ENCODE measurements at places on chromosomes 11 and 22.

GRCh38 chr11:14657841-14658240 lies 14.2 kb downstream of the PDE3B start:
- no peaks in the 10 kb centered on the region for H3K27me3 ChIP-seq
- DNase-seq = no peak
- no peak overlapping the region for H3K27ac ChIP-seq
- H3K4me3 ChIP-seq = no peak overlapping the region
- 0 out of 2 replicates have a peak, but pooled peaks cover 3% of the 10 kb centered on the region for H3K36me3 ChIP-seq

- H3K36me3 ChIP-seq = no peaks in the 10 kb centered on the region
- no peak overlapping the region for H3K4me3 ChIP-seq
- H3K27ac ChIP-seq = no peak overlapping the region
- H3K27me3 ChIP-seq = no peaks in the 10 kb centered on the region
- no peak for DNase-seq
Measured at GRCh38 chr11:931385-931784, 5.7 kb downstream of the AP2A2 start.

- H3K36me3 ChIP-seq = no peaks in the 10 kb centered on the region
- no peak for DNase-seq
- H3K4me1 ChIP-seq = no peaks in the 10 kb centered on the region
Measured at GRCh38 chr11:77340501-77340900, 39.0 kb upstream of the GDPD4 start.

- no peak for DNase-seq
- H3K4me1 ChIP-seq = no peaks in the 10 kb centered on the region
- no peak overlapping the region for H3K4me3 ChIP-seq
- no peak overlapping the region for H3K27ac ChIP-seq
- no peaks in the 10 kb centered on the region for H3K36me3 ChIP-seq
- peaks cover 74% of the 10 kb centered on the region for H3K27me3 ChIP-seq
Measured at GRCh38 chr22:27699383-27700019, 102.1 kb downstream of the MN1 start.

DNA sequence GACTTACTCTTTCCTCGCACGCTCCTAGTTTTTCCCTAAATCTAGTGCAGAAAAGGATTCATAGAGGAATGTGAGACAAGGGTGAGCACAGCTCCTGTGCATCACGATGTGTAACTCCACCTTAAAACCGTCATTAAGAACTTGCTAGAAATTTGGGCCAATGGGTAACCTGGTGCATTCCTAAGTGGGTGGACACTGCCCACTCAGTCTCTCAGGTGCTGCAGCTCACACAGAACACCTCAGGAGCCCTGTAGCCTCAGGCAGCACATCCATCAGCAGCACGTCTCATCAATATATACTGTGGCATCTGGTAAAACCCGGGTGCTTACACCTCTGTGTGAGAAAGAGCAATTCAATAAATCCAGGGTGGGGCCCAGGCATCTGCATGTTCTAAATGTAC lies 12.4 kb downstream of the POU2AF3 start:
- DNase-seq = no peak
- H3K4me3 ChIP-seq = no peak overlapping the region
- no peaks in the 10 kb centered on the region for H3K4me1 ChIP-seq
- H3K36me3 ChIP-seq = no peaks in the 10 kb centered on the region
- no peak overlapping the region for H3K27ac ChIP-seq

- no peak overlapping the region for H3K27ac ChIP-seq
- no peaks in the 10 kb centered on the region for H3K27me3 ChIP-seq
- DNase-seq = no peak
Measured at GRCh38 chr11:118056806-118057205, 20.1 kb upstream of the TMPRSS4 start.

GRCh38 chr11:87351676-87352075 lies 313.9 kb downstream of the TMEM135 start:
- no peak for DNase-seq
- H3K4me1 ChIP-seq = peaks cover 52% of the 10 kb centered on the region
- H3K36me3 ChIP-seq = no peaks in the 10 kb centered on the region
- peak overlapping the region; percentile 19 for H3K27ac ChIP-seq

GRCh38 chr11:119056421-119056999 lies 495 bp downstream of the HYOU1 start:
- peak overlapping the region; percentile 94 for H3K27ac ChIP-seq
- peak overlapping the region; percentile 84 for H3K4me3 ChIP-seq
- H3K27me3 ChIP-seq = no peaks in the 10 kb centered on the region
- peaks cover 18% of the 10 kb centered on the region for H3K36me3 ChIP-seq
- peak; percentile 80 for DNase-seq

GRCh38 chr11:126862664-126863243 lies 137.8 kb downstream of the KIRREL3 start:
- H3K36me3 ChIP-seq = no peaks in the 10 kb centered on the region
- DNase-seq = peak; percentile 96
- H3K27ac ChIP-seq = peak overlapping the region; percentile 35
- no peak overlapping the region for H3K4me3 ChIP-seq
- H3K27me3 ChIP-seq = no peaks in the 10 kb centered on the region
- peaks cover 12% of the 10 kb centered on the region for H3K4me1 ChIP-seq

GRCh38 chr11:68437927-68438657 lies 22.5 kb upstream of the PPP6R3 start:
- H3K4me1 ChIP-seq = no peaks in the 10 kb centered on the region
- no peak for DNase-seq
- H3K4me3 ChIP-seq = no peak overlapping the region
- H3K27ac ChIP-seq = no peak overlapping the region

DNA sequence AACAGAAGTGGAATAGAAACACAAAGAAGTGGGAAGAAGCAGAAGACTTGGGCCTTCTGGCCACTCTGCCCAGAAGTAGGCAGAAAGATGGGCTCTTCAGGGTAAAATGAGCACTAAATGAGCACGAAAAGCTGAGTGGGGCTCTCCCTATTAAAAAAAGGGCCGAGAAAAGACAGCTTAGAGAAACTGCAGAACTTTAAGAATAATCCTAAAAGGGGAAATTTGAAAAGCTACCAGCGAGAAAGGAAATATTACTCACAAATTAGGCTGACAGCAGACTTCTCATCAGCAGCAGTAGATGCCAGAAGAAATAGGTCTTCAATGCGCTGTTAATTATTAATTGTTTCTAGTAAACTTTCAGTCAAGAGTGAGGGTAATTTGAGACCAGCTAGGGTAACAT lies 78.2 kb downstream of the UVRAG start:
- H3K4me3 ChIP-seq = no peak overlapping the region

GRCh38 chr22:27671413-27671935 lies 130.1 kb downstream of the MN1 start:
- no peak overlapping the region for H3K4me3 ChIP-seq
- no peak overlapping the region for H3K27ac ChIP-seq
- no peak for DNase-seq
- no peaks in the 10 kb centered on the region for H3K36me3 ChIP-seq
- peaks cover 74% of the 10 kb centered on the region for H3K27me3 ChIP-seq

DNA sequence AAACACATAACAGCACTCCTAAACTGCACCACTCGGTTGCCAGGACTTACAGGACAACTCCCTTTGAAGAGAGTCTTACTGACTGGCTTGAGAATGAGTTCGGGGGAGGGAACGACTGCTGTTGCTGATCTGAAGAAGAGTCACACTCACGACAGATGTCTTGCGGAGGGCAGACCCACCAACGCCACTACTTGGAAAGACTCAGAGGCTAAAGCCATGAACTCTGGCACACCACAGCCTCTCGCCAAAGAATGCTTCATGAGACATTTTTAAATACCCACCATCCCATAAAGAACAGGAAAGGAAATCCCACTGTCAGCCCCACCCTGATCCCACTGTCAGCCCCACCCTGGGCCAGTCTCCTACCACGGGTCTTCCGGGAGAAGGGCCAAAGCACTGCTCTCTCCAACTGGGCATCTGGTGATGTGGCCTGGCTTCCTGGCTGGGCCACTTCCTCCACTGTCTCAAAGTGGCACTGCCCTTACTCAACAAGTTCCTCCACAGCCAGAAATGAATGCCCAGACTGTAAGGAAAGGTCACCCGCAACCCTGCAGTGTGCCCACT lies 73.6 kb downstream of the MICAL3 start:
- H3K4me3 ChIP-seq = no peak overlapping the region
- no peaks in the 10 kb centered on the region for H3K36me3 ChIP-seq
- 0 out of 2 replicates have a peak, but pooled peaks cover 12% of the 10 kb centered on the region for H3K4me1 ChIP-seq
- H3K27ac ChIP-seq = no peak overlapping the region
- no peak for DNase-seq

DNA sequence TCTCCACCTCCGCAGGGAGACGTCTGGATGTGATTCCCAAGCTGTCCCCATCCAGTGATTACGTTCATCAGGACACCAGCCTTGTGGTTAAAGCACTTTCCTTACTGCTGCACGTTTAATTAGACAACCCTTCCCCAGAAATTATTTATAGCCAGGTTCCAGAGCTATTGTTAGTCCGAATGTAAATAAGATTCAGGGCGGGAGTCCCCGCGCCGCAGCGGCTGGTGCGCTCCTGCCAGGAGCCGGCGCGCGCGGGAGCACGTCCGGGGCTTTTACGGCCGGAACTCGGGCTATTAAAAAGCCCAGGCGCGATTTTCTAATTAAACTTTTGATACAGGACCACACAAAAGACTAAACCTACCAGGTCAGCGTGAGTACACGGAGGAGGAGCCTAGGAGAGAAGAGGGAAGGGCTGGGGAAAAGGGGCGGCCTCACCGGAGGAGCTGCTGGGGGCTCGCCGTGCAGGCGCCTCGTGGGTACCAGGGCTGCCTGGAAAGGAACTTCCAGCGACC lies 538.3 kb downstream of the OPCML start:
- no peak overlapping the region for H3K4me3 ChIP-seq
- no peaks in the 10 kb centered on the region for H3K36me3 ChIP-seq
- DNase-seq = no peak
- no peaks in the 10 kb centered on the region for H3K27me3 ChIP-seq
- no peaks in the 10 kb centered on the region for H3K4me1 ChIP-seq
- no peak overlapping the region for H3K27ac ChIP-seq

DNA sequence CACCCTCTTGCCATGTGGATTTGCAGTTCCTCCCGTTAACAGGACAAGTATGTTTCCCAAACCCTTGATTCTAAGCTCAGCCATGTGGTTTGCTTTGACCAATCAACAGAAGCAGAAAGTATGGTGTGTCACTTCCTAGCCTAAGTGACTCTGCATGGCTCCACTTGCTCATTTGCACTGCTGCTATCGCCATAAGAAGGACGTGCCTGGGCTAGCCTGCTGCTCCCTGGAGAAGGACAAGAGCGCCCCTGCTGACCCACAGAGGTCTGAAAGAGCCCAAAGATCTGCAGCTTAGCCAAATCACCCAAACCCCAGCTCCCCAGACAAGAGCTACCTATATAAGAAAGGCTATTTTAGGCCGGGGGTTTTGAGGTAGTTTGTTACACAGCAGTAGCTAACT lies 18.0 kb downstream of the TBRG1 start:
- no peaks in the 10 kb centered on the region for H3K27me3 ChIP-seq
- DNase-seq = no peak
- 0 out of 2 replicates have a peak, but pooled peaks cover 2% of the 10 kb centered on the region for H3K36me3 ChIP-seq

DNA sequence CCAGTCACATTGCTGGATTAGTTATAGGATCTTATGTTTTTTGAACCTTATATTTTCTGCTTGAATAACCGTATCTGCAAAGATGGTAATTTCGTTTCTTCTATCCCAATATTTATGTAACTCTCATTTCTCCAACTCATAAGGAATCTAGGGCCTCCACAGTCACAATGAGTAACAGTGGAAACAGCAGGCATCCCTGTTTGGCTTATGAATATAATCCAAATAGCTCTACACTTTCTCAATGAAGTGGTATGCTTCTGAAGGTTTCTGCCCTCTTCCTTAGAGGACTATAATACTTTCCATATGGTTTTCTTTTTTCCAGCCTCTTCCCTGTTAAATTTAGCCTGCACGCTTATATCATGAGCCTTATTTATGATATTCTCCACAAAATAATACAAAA lies 16.5 kb downstream of the ATP6V1E1 start:
- DNase-seq = no peak
- H3K36me3 ChIP-seq = peaks cover 14% of the 10 kb centered on the region
- H3K27me3 ChIP-seq = no peaks in the 10 kb centered on the region

- H3K36me3 ChIP-seq = no peaks in the 10 kb centered on the region
- H3K27me3 ChIP-seq = no peaks in the 10 kb centered on the region
- peak; percentile 93 for DNase-seq
- peaks cover 26% of the 10 kb centered on the region for H3K4me1 ChIP-seq
- peak overlapping the region; percentile 41 for H3K27ac ChIP-seq
Measured at GRCh38 chr11:66868726-66869566, 12.1 kb downstream of the LRFN4 start.

DNA sequence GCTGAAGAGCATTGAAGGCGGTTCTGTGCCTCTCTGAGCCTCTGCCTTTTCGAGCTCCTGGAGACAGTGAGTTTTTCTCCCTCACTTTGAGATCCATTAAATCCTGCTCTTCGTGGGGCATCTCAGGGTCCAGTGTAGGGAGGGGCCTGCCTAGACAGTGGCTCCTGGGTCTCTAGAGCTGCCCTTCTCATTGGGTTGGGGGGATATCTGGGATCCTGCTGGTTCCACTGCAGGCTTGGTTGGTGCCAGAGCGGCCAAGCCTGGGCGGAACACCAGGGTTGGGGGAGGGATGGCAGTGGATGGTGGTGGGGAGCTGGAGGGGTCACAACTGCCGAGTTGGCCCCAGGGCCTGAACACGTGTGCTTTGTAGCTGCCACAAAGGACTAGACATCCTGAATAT lies 52.2 kb upstream of the CARS1 start:
- no peak overlapping the region for H3K27ac ChIP-seq
- H3K27me3 ChIP-seq = no peaks in the 10 kb centered on the region
- no peaks in the 10 kb centered on the region for H3K4me1 ChIP-seq
- H3K4me3 ChIP-seq = no peak overlapping the region
- DNase-seq = no peak

DNA sequence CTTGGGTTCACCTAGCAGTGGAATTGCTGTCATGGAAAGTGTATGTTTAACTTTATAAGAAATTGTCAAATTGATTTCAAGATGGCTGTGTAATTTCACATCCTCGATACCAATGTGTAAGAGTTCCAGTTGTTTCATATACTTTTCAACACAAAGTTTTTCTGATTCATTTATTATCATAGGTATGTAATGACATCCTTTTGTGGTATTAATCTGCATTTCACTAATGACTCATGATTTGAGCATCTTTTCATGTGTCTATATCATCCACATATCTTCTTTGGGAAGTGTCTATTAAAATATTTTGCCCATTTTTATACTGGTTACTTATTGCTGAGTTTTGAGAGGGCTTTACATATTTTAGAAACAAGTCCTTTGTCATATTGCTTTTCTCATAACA lies 17.0 kb upstream of the GLYATL1B start:
- no peak for DNase-seq
- H3K36me3 ChIP-seq = no peaks in the 10 kb centered on the region
- no peaks in the 10 kb centered on the region for H3K4me1 ChIP-seq
- H3K27ac ChIP-seq = no peak overlapping the region
- no peak overlapping the region for H3K4me3 ChIP-seq

DNA sequence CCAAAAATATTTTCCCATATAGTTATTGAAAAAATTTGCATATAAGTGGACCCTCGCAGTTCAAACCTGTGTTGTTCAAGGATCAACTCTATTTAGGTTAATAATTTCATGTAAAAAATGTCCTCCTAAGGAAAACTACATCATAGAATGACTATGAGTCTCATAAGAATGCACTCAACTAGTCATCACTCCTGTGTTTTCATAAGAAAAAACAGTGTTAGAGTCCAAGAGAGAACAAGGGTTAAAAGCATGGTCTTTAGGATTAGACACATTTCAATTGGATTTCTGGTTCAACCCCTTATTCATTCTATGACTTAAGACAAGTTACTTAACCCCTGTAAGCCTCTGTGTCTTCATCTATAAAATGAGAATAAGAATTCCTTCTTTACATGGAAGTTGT lies 5.1 kb downstream of the PARVA start:
- no peak overlapping the region for H3K27ac ChIP-seq
- DNase-seq = no peak
- no peak overlapping the region for H3K4me3 ChIP-seq
- no peaks in the 10 kb centered on the region for H3K36me3 ChIP-seq
- H3K4me1 ChIP-seq = no peaks in the 10 kb centered on the region
- no peaks in the 10 kb centered on the region for H3K27me3 ChIP-seq

- H3K27ac ChIP-seq = no peak overlapping the region
- no peak for DNase-seq
- H3K4me3 ChIP-seq = no peak overlapping the region
- no peaks in the 10 kb centered on the region for H3K36me3 ChIP-seq
Measured at GRCh38 chr11:34745195-34745594, 124.3 kb downstream of the EHF start.
